ENCODE measurements at places on chromosomes 7 and 10.
A peak's percentile ranks its signal among the peaks of the same experiment; 100 is the strongest.

DNA sequence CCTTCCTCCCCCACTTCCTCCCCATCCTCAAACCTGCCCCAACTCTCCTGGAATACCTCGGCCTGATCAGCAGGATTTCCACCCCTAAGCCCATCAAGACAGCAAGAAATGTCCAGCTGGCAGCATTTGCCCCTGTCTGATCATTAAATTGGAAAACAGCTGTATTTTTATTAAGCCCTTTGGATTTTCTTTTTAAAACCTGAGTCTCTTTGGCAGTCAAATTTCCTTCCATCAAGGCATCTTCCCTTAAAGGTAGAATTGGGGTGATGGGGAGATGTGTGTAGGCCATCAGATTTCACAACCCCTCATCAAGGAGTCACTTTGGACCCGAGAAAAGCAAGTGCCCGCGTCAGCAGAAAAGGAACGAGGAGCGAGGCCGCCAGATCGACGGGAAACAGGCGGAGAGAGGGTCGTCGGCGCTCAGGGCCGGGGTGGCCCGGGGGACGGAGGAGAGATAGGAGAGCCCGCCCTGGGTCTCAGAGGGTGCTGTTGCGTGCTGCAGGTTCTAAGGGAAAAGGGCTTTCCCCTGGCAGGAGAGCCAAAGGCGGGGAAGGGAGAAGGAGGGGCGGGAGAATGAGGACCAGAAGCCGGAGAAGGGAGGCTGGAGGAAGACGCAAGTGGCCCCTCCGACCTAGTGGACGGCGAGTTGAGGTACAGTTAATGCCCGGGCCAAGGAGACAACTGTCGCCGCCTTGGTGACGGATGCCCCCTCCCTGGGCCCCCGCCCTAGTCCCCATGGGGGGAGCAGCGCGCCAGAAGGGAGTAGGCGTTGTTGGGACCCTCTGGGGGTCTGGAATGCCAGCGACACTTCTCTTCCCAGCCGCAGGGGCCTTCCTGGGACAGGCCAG lies 11.5 kb upstream of the GATA3 start:
- no peak for DNase-seq

- DNase-seq: no peak
Observed at GRCh38 chr10:114713525-114714090, 55.5 kb upstream of the ABLIM1 start.

- DNase-seq: no peak
Observed at GRCh38 chr7:27960415-27960814, 220.2 kb downstream of the JAZF1 start.

GRCh38 chr10:49371967-49372366 lies 23.9 kb downstream of the DRGX start:
- no peak for DNase-seq

- DNase-seq: no peak
Observed at GRCh38 chr10:99080275-99080945, 155.2 kb downstream of the HPSE2 start.

DNA sequence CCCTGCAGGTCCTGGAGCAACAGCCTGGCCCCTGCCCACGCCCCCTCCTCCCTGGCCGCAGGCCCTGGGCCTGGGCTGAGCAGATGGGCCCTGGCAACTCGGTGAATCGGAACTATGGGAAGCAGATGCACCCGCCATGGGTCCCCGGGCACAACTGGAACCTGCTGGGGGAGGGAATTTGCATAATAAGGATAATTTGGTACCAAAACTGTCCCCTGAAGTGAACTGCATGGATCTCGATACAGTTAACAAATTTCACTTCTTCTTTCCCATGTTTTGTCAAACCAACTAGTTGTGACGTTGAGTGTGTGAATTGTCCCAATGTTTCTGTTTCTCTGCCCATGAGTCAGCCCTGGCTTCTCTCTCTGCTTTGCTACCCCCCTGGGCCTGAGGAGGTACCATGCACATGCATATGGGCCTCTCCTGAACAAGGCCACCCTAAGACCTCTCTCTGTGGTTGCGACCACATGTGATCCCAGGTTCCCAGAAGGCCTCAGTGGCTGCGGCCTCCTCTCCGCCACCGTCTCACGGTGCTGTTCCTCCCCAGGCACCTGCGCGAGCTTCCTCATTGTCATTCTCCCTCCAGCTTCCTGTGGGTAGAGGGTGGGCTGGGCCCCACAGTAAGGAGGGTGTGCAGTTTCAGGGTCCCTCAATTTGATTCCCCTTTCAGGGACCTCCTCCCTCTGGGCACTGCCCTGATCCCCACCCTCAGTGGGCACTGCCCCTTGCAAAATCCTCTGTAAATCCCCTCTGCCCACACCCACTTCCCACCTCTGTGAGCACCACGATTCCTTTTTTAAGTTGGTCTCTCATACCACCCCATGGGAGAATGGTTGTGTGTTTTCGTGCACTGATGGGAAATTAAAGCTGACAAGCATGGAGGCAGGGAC lies 40.0 kb downstream of the FIGNL1 start:
- no peak for DNase-seq

- DNase-seq: no peak
Observed at GRCh38 chr7:88689821-88690220, 69.7 kb upstream of the ZNF804B start.

GRCh38 chr10:88781206-88781605 lies 21.3 kb upstream of the LIPM start:
- no peak for DNase-seq

DNA sequence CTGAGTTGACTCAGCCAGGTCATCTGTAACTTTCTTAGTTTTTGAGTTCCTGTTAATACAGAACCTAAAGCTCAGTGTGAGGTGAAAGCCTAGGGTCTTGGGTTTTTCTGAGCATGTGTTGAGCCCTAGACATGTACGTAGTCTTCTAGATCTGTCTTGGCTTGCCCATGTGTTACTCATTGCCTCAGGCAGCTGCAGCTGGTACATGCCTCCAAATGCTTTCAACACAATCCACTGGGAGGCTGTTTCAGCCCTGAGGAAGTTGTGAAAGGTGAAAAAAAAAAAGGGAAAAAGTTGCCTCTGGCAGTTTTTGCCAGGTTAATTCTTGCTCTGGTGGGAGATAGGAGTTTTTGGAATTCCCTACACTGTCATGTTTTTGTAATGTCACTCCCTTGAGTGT lies 134.6 kb downstream of the RNF216 start:
- no peak for DNase-seq

DNA sequence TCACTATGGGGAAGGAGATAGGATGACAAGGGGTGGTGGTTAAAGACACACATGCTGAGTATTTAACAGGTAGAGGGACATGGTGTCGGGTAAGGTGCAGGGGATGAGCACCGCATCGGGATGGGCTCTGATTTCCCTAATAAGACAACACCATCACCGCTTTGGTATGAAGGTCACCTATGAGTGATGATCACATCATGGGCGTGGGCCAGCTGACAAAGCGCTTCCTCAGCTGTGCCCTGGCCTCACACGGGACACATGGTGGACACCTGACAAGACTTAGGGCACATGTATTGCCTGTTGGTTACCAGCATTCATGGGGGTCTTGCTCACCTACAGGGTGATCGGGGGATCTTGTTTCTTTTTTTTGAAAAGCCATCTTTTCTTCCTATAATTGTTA lies 12.8 kb downstream of the C7orf57 start:
- no peak for DNase-seq

GRCh38 chr7:138625849-138626230 lies 75.3 kb downstream of the SVOPL start:
- no peak for DNase-seq

DNA sequence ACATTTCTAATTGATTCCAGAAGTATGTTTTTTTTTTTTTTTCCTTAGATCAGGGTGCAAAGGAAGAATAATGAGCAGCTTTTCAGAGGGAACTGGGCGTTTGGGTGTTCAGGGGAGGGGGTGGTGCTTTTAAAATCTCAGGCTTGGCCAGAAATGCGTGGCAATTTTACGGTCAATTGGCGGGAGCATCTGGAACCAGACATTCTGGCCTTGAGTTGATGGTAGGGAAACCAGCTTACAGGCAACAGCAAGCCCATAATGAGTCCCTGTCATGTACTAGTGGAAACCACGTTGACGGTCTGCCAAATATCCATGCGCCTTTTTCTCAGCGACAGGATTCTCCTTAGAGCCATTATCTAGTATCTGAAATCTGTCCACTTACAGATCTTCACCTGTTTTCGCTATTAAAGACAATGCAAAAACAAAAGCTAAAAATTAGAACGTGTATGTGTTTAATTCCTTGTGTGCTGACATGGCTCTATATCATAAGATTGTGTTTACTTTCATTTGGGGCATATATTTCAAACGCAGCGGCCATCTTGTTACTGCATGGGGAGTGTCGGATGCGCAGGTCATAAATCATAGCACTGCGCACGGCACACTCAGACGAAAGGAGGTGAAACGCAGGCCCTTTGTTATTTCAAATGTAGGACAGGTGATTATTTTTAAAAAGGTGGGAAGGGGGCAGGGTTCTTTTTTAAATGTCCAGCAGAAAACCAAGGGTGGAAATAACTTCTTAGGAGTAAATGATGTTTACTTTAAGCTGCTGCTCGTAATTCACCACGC lies 209.2 kb downstream of the AGMO start:
- no peak for DNase-seq

DNA sequence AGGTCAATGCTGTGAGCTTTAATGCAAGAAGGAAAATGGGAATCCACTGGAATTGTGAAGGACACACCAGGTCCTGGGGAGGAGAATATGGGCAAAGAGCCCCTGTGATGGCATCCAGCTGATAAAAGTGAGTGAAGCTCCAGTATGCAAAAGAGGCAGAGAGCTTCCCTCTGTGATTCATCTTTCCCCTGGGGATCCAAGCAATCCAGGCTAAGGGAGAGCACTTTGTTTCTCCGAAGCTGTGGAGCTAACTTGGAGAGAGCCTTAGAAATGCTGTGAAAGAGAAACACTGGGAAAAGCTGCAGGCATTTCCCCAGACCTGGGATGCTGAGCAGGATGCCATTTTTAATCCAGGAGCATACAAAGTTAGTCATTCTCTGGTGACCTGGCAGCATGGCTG lies 489.5 kb downstream of the SH2D4B start:
- DNase-seq: no peak

GRCh38 chr10:62616885-62617590 lies 187.5 kb upstream of the ADO start:
- DNase-seq: no peak

- peak; percentile 40 for DNase-seq
Observed at GRCh38 chr10:74643596-74643975, 182.8 kb upstream of the KAT6B start.

GRCh38 chr7:47777531-47778152 lies 170.6 kb downstream of the PKD1L1 start:
- DNase-seq: no peak

GRCh38 chr7:17300437-17300836 lies 2.0 kb downstream of the AHR start:
- DNase-seq: no peak

DNA sequence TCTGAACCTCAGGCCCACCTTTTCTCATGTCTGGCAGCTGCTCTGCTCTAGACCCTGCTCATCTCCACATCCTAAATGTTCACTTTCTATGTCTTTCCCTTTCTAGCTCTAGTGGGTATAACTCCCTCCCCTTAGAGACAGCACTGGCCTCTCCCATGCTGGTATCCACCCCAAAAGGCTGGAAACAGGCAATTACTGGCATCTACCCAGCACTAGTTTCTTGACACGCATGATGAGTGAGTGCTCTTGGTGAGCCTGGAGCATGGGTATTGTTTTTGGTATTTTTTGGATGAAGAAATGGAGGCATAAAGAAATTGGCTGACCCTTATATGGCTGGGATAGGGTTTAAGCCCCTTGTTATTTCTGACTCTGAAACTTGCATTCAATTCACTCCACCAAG lies 156.0 kb downstream of the EGFR start:
- DNase-seq: no peak

GRCh38 chr10:73306171-73306708 lies 52.4 kb downstream of the CFAP70 start:
- no peak for DNase-seq

DNA sequence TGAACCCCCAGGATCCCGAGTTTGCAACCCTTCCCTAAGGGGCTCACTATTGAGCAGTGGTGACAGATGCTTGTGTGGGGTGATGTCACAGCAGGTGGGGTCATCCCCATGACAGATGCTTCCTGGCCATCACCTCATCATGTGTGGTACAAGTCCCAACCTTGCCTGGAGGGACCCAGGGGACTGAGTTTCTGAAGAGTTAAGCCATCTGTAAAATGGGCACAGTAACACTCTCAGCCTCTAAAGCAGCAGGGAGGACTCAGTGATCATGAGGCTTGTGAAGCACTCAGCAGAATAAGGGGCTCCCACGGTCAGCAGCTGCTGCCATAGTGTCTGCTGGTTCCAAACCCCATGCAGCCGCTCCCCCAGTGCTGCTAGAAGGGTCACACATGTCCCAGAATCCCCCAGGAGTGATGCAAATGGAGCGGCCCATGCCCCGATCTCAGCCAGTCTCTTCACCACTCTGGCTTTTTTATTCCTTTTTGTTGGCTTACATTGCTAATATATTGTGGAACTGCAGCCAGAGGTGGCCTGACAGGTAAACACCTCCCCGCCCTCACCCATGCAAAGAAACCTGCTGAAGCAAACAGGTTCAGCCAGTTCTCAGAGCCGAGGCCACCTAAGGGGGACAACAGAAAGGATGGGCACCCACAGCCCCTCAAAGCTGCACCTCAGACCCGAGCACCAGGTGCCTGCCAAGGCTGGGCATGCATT lies 102.1 kb upstream of the PDGFA start:
- no peak for DNase-seq

DNA sequence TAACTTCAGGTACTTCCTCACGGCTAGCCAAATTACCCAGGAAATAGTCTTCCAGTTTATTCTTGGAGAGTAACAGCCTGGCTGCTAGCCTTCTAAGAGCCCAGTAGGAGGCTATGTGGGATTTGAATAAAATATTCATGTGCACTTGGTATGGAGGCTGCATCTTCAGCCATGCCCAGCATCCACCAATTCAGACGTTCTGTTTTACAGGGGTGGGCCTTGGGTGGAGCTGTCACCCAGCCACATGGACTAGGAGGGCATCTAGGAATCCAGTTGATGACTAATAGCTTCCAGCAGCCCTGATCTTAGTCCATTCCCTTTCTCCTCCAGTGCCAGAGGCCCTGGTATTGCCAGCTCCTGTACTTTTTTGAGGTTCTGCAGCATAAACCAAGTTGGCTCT lies 66.3 kb upstream of the ZRANB1 start:
- DNase-seq: peak; percentile 16

DNA sequence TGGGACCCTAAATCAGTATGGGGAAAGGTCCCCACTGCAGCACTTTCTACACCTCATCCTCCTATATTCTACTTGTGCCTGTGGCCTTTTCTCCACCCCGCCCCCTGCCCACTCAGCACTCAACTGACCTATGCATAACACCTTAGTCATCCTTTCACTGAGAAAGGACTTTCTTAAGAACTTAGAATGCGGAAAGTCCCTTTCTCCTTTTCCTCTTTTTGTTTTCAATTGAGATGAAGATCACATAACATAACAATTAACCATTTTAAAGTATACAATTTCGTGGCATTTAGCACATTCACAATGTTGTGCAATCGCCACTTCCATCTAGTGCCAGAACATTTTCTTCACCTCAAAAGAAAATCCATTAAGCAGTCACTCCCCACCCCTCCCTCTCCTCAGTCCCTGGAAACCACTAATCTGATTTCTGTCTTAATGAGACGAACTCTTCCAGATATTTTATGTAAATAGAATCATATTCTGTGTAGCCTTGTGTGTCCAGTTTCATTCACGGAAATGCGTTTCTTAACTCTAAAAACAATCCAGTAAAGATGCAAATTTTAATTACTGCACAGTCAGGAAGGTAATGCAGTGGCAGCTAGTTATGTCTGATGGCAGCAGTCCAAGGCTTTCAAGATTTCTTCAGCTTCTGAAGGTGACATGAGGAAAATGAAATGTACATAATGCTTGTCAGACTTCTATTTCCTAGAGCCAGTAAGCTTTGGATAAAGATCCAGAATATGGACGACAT lies 41.7 kb downstream of the FAS start:
- DNase-seq: peak; percentile 74

Measured in retinal pigment epithelial cell (primary cell).